GM03348 (cell line): ENCODE measurements at places on chromosomes 7 and 10.

- no peak for DNase-seq
Observed at GRCh38 chr10:74329873-74330272, 178.9 kb downstream of the ADK start.

GRCh38 chr7:43391518-43391917 lies 191.4 kb upstream of the STK17A start:
- no peak for DNase-seq

DNA sequence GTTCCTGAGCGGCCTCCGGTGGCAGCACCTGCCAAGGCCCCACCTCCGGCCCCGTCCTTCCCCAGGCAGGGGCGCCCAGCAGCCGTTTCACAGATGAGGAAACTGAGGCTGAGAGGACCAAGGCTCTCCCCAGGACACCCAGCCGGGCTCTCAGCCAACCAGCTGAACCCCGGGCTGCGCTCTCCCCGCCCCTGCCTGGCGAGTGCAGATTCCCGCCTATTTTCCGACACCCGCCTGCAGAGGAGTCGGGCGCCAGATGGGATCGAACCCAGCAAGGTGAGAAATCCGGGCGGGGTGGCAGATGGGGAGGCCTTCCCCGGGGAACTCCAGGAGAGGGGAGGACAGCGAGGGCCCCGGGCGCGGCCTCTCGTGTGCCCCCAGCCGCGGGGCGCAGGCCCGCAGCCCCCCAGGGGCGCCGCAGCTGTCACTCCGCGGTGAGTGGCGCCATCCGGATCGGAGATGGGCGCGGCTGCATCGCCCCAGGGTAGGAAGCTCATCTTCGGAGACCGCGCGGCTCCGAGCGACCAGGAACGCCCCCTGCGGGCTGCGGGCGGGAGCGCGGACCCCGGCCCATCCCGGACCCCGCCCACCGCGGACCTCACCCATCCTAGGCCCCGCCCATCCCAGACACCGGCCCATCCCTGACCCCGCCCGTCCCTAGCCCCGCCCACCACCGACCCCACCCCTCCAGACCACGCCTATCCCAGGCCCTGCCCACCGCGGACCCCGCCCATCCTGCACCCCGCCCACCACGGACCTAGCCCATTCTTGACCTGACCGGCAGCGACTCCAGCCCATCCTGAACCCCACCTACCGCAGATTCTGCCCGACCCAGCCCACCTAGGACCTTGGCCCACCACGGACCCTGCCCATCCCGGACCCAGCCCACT lies 90.3 kb downstream of the MICALL2 start:
- peak; percentile 64 for DNase-seq

GRCh38 chr10:65292551-65292950 lies 1633.3 kb upstream of the LRRTM3 start:
- DNase-seq: no peak

GRCh38 chr10:12214093-12214492 lies 18.1 kb downstream of the CDC123 start:
- no peak for DNase-seq

GRCh38 chr7:75571209-75571608 lies 79.1 kb downstream of the SPDYE5 start:
- no peak for DNase-seq

GRCh38 chr7:44899443-44899842 lies 14.1 kb upstream of the PURB start:
- no peak for DNase-seq

GRCh38 chr7:33072471-33072870 lies 9.9 kb upstream of the NT5C3A start:
- DNase-seq: peak; percentile 64

- no peak for DNase-seq
Observed at GRCh38 chr7:122914812-122915211, 28.6 kb upstream of the CADPS2 start.

- DNase-seq: no peak
Observed at GRCh38 chr10:132848291-132848701, 62.3 kb upstream of the NKX6-2 start.

DNA sequence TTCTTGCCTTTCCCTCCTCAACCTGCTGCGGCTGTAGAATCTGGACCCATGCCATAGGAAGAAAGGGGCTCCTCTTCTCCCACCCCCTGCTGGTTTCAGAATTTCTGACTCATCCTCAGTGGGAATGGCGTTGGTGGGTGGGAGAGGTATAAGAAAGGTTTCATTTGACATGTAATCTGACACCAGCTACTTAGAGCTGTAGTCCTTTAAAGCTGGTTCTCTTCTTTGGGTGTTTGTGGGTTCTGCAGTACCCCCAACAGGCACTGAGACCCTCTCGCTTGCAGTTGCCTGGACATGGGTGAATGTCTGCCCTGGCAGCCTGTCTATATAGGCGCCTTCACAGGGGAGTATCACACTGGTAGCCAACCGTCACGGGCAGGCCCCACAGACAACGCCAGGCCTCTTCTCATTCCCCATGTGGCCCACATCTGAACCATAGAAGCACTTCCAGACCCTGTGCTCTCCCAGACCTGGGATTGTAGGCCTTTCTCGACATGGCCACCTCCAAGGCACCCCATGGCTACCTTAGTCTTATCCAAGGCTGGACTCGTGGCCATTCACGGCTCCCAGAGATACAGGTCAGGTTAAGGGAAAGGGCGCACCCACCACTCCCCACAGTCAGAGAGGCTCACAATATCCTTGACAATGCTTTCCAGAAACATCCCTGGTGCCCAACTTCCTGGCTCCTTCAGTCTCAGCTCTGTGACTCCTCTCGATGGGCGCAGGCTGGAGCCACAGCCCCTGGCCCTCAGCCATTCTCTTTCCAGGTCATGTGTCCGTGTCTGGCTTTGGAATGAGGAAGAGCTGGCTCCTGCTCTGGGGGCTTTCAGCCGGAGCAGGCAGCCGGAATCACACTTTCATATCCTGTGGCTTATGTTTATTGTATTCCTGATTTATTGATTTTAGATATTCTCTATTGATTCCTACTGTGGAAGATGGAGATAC lies 17.5 kb downstream of the ZNF862 start:
- peak; percentile 34 for DNase-seq

DNA sequence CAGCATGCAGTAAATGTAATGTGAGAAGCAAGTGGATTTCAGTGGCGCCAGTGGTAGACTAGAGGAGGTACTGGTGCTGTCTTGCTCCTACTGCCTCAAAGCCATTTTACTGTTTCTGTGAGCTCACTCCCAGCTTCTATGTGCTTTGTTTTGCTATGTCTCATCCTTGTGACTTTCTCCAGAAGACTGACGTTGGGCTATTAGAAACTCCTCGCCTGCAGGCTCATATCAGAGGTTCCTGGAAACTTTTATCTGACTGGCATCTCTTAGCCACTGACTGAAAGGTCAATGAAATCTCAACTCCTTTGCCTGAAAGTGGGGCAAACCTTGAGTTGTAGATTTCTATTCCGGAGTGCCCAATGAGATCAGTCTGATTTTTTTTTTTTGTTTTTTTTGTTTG lies 66.4 kb upstream of the SORCS1 start:
- DNase-seq: no peak

DNA sequence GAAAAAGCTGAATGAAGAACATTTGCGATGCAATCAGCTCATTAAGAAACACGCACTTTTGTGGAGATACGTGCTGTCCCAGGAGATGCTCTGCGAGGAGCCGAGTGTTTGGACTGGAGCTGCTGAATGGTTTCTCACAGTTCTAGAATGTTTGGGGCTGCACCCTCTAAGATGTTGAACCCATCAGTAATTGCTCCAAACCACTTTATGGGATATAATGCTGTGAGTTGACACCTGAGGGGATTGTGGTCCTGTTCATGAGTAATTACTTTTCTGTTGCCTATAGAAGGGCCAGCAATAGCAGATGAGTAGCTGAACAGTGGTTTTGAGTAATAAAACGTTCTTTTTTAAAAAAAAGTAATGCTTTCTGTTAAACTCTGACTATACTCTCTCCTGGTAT lies 63.1 kb downstream of the IKZF1 start:
- no peak for DNase-seq

- peak; percentile 79 for DNase-seq
Observed at GRCh38 chr10:68153473-68154210, 44.4 kb downstream of the MYPN start.

DNA sequence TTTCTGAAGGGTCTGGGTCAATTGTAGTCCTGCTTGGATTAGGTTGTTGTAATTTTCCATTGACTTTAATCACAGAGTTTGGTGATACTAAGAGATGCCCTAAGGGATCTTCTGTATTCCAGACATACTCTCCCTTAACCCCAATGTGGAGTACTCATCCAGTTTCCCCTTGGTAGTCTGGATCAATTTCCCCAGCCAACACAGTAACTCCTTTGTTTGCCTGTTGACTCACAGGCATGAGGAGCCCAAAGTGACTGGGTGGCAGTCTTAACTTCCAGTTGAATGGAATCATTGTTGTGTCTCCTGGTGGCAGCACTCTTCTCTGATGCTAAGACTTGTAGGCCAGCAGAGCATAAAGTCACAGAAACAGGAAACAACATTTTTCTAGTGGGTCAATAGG lies 41.5 kb upstream of the PIK3CG start:
- DNase-seq: no peak

DNA sequence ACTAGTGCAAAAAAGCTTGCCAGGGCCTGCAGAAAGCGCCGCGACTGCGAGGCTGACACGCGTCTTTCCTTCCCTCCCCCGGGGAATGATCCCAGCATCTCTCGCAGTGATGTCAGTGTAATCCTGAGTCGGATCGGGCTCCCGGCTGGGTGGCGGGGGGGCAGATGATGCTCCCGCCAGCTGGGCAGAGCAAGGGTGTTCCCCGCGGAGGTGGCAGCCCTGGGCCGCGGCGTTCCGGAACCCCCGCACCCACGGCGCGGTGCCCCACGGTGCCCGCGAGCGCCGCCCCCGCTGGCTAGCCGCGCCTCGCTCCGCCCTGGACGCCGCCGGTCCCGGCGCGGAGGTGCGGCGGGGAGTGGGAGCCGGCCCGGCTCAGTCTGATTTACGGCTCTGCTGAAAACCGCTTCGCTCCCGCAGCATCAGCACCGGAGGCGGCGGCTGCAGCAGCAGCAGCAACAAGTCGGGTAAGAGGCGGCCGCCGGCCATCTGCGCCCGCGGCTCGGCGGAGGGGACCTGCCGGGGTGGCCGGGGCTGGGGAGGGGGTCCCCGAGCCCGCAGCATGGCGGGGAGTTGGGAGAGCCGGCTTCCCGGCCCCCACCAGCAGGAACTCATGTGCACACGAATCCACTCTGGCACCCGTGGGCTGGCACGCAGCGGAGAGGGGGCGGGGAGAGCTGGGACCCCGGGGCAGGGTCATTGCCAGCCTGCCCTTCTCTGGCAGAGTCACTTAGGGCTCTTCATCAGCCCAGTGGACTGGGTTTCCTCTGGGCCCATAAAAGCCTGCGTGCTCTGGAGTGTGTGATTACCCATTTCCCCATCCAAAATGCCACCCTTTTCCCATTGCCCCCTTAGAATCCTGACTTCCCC lies at the start of gene ZNF365:
ZNF365 (plus strand) TSS at position 375 of the 867 bp plus-strand sequence. CDS start 1,825 bp downstream, outside the sequence.
- DNase-seq: peak; percentile 60

DNA sequence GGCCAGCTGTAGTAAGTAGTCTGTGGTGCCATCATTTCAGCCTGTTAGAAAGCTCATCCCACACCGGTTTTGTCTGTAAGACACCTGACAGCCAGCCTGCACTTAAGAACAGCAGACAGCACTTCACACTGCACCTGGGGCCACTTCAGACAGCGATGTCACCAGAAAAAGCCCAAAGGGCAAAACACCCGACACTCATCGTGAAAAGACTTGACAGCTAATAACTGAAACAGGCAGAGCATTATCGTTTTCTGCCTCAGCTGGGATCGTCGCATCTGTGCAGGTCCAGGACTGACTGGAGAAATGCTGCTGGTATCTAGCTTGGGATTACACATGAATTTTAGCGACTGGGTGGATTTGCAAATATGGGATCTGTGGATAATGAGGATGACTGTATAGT lies 16.8 kb upstream of the LAT2 start:
- DNase-seq: no peak

DNA sequence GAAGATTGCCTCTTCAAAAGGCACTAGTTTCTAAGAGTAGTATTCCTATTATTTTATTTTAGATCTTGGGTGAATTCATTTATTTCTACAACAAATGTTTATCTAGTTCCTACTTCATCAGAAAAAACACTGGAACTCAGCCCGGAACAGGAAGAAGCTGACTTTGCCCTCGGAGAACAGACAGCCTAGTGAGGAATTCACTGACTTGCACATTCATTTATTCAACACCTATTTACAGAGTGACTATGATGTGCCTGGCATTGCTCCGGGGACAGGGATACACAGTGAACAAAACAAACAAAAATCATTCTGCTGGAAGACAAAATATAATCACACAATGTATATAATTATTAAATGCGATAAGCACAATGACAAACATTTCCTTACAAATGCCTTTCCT lies 54.4 kb upstream of the SDK1 start:
- no peak for DNase-seq

- DNase-seq: no peak
Observed at GRCh38 chr10:120458432-120458831, 1.4 kb downstream of the PLPP4 start.

DNA sequence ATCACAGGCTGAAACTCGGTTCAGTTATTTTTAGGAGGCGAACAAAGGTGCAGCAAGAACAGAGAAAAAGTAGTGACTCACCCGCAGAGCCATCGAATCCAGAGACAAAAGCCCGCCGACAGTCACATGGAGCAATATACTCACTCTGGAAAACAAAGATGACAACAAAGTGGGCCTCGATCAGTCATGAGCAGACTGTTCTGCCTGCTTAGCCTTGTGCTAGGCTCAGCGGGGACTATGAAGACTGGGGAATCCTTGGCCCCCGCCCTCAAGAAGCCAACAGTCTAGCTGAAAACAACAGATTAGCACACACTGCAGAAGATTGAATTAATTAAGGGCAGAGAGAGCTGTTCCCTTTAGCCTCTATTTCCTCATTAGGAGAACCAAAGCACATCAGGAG lies 30.4 kb downstream of the XPNPEP1 start:
- peak; percentile 47 for DNase-seq

- no peak for DNase-seq
Observed at GRCh38 chr10:67657775-67658174, 38.2 kb downstream of the CTNNA3 start.

- DNase-seq: no peak
Observed at GRCh38 chr10:21919117-21919516, 84.4 kb downstream of the DNAJC1 start.

GRCh38 chr10:78954689-78955088 lies 114.1 kb upstream of the ZMIZ1 start:
- DNase-seq: no peak

DNA sequence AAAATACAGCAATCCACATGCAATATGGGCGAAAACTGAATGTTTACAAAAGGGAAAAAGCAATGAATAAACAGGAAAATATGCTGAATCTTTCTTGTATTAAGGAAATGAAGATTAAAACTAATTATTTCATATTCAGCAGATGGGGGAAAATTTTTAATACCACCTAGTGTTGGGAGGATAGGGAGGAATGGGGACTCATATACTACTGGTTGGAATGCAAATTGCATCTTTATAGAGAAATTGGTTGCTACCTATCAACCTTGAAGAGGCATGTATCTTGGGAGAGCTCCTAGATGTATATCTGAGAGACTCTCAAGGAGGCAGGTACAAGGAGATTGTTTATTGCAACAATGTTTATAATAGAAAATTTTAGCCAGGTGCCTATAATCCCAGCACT lies 101.4 kb downstream of the CREM start:
- no peak for DNase-seq

GRCh38 chr10:131083915-131084790 lies 227.4 kb downstream of the TCERG1L start:
- no peak for DNase-seq

GRCh38 chr10:96987842-96988175 lies 155.7 kb downstream of the LCOR start:
- peak; percentile 73 for DNase-seq

GRCh38 chr10:76236356-76236755 lies 804.9 kb downstream of the LRMDA start:
- DNase-seq: no peak

GRCh38 chr10:29011516-29011915 lies 277.4 kb upstream of the LYZL1 start:
- no peak for DNase-seq

- DNase-seq: no peak
Observed at GRCh38 chr7:128891110-128891941, 19.2 kb downstream of the KCP start.
